ENCODE measurements at places on chromosomes 12 and 14.
A peak's percentile ranks its signal among the peaks of the same experiment; 100 is the strongest.

GRCh38 chr12:55830601-55831446 lies 1.4 kb upstream of the DNAJC14 start:
- DNase-seq, result peak; percentile 79

DNA sequence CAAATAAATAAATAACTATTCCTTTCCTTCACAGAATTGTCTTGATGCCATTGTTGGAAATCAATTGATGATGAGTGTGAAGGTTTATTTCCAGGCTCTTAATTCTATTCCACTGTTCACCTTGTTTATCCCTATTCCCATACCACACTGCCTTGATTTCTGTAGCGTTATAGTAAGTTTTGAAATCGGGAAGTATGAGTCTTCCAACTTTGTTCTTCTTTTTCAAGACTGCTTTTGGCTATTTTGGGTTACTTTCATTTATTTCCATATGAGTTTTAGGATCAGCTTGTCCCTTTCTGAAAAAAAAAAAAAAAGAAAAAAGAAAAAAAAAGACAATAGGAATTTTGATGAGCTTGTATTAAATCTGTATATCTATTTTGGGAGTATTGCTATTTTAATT lies 9.3 kb upstream of the CDK2AP1 start:
- no peak for DNase-seq

DNA sequence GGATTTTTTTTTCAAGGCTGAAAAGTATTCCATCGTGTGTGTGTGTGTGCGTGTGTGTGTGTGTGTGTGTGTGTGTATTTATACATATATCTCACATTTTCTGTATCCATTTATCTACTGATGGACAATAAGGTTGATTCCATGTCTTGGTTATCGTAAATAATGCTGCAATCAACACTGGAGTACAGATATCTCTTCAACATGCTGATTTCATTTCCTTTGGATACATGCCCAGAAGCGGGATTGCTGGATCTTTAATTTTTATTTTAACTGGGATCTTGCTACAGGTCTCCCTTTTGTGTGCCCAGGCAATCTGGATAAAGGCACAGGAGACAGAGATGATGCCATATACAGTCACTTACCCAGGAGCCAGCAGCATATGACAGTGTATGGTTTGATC lies 338.1 kb downstream of the SOX5 start:
- DNase-seq, result no peak

DNA sequence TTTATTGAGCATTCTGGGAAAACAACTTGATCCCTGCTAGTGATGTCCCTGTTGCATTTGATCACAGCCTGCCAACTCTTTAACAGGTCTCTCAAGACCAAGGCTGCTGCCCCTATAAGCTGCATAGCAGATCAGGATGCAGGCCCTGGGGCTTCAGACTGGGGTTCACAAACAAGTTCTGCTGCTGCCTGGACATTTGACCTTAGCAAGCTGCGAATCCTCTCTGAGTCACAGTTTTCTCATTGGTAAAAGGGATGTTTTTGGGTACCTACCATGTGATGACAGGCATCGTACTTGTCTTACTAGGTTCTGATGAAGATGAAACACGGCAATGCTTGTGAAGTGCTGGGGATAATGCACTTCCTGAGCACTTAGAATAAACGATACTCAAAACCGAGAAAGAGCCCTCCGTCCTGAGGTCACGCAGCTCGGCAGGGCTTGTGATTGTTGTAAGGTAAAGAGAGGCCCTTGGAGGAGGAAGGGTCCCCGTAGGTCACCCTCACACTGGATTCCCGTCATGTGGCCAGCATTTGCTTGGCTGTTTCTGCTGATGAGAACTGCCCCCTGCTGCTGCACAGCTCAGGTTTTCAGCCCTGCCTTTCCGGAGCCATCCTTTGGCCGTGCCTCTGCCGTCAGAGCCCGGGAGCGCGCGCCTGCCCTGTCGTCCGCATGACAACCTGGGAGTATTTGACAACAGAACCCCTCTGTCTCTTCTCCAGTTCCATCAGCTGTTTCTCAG lies 39.1 kb downstream of the TSPAN9 start:
- DNase-seq, result peak; percentile 40

- DNase-seq, result no peak
These were observed 54.9 kb downstream of the SLC16A7 start for GRCh38 chr12:59650588-59651228.

DNA sequence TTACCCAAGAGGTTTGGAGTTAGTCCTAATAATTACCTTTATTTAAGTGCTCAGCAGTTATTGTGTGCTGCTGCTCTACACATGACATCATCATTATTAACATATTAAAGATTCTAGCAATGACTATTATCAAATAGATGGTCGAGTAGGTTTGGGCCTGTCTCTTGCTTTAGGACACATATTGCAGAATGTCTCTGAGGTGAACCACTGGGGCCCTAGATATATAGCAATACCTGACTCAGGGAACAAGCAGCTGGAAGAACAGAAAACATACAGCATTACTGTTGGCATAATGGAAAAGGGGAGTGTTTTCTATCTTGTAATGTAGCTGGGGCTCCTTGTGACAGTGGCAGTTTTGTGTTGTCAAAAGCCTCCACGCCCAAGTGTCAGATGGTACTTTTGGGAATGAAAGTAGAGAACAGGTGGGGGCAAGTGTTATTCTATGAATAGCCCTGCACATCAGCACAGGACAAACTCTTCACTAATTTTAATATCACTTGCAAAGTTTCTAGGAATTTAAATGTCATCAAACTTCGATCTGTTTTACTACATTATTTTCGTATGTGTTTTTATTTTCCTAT lies 54.6 kb downstream of the C12orf56 start:
- no peak for DNase-seq

DNA sequence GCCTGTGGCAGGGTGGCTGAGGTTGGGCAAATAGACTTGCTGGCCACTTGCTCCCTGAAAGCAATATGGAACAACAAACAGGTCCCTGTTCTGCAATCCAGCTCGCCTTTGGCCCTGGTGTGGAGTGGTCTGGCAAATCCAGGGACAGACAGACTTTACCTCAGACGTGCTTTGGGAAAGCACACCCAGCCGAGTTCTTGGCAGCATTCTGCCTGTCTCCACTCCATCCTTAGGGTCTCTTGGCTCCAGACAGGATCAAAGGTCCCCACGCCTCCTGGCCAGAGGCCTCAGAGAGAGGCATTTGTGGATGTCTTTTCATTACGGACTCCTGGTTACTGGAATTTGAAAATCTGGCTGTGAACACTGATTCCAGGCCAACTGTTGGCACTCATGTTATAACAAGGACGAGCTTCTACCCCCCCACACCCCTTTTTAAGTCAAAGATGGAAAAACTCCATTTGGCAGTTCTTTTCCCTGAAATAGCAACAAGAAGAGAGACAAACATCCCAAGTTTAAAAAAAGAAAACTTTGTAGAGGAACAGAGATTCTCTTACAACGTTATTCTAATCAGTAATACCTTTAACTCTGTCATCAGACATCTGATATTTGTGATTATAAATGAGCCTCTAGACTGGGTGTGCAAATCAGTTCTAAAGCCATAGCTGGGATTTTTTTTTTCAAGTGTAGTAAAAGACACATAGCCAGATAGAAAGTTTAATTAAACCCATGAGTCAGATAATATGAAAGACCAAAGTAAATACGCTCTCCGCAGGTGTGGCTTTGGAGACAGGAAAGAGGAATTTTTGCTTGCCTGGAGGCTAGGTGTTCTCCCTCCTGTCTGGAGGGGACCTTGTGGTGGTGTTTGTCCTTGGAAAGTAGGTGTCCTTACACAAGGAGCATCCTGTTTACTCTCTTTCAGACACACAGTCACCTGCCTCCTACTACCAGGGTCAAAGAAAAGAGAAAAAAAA lies 60.7 kb downstream of the GALNT8 start:
- no peak for DNase-seq

- no peak for DNase-seq
These were observed 774.9 kb upstream of the NOVA1 start for GRCh38 chr14:27372771-27373170.

DNA sequence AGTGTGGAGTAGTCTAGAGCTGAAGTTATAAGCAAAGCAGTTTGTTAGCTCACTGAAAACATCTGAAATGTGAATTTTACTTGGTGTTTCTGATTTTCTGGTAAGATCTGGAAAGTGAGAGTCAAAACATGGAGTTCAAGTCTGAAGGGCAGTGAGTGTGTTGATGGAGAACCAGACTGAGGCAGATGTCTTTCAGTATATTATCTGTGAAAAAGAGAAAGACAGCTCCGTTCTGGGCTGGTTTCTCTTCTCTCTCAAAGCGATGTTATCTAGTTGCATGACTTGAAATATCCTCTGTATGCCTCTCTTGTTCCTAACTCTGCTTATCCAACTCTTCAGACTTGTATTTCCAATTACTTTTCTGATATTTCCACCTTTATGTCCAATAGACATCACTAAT lies 381.9 kb upstream of the RGS6 start:
- DNase-seq, result no peak

- DNase-seq, result no peak
These were observed 63.5 kb upstream of the C14orf180 start for GRCh38 chr14:104515811-104516780.

GRCh38 chr14:78902010-78902623 lies 731.9 kb downstream of the NRXN3 start:
- peak; percentile 79 for DNase-seq

DNA sequence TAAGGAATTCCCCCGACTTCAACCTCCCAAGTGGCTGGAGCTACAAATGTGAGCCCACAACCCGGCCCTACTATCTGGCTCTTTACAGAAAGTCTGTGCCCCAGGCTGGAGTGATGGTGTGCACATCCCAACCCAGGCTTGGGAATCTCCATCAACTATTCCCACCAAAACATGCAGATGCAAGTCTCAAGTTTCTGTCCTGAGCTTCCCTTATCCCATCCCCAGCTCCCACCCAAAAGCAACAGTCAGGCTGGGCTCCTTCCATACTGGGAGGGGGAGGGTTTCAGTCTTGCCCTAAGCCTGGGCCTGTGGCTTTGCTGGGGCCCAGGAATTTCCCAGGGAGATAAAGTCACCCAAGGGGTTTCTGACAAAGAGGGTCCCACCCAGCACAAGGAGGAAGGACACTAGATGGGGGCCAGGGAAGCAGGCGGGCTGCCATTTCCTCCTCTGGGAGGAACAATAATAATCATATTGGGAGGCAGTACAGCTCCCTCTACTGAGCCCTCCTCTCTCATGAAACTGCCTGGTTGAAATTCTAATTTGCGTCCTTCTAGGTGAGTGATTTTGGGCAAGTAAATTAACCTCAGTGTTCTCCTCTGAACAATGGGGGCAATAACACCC lies 8.0 kb downstream of the SLC8B1 start:
- DNase-seq, result no peak

GRCh38 chr12:112131686-112132085 lies 6.3 kb downstream of the TRAFD1 start:
- DNase-seq, result no peak

- no peak for DNase-seq
These were observed 85.6 kb upstream of the PPP4R3A start for GRCh38 chr14:91595736-91596135.

GRCh38 chr14:66242001-66242400 lies 244.2 kb upstream of the CCDC196 start:
- DNase-seq, result no peak

- peak; percentile 73 for DNase-seq
These were observed at the start of gene ST8SIA1 for GRCh38 chr12:22334410-22335100. TSS of gene ST8SIA1 (minus strand) at chr12:22334707. CDS start at chr12:22334232, 475 bp downstream.

- no peak for DNase-seq
These were observed 53.6 kb downstream of the SLC25A21 start for GRCh38 chr14:37118673-37119366.
